H9 (cell line): ENCODE measurements at places on chromosomes 16 and 17. TPM values are rescaled to one million over a fixed set of nuclear protein-coding genes. Genes with fewer than 3 reads are reported as not detected.
A peak's percentile ranks its signal among the peaks of the same experiment; 100 is the strongest.

Gene LAT
- total RNA-seq: 3.7 and 4.3 TPM in 2 replicates

Gene SMTNL2
- 0.77 and 1.6 TPM in 2 replicates for total RNA-seq

GRCh38 chr16:66920924-66921680 is 2.4 kb upstream of the CDH16 start:
- no peak for DNase-seq

DNA sequence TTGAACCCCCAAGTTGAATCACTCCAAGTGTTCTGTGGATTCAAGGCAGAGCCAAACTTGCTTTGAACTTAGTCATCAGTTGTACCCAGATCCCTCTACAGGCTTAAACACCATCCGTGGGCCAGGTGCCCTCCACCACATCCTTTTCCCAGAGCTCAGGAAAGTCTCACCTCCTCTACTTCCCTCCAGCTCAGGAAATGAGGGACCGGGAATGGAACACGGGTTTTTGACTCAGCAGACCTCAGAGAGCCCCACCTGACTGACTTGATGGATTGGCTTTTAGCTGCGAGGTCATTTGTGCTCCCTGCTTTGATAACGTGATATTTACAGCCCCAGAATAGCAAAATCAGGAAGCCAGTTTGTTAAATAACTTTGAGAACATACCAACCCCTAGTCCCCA is 20.1 kb downstream of the GID4 start:
- no peak for DNase-seq

- no peak for DNase-seq
These were observed 23.8 kb downstream of the ENDOV start for GRCh38 chr17:80438806-80439205.

DNA sequence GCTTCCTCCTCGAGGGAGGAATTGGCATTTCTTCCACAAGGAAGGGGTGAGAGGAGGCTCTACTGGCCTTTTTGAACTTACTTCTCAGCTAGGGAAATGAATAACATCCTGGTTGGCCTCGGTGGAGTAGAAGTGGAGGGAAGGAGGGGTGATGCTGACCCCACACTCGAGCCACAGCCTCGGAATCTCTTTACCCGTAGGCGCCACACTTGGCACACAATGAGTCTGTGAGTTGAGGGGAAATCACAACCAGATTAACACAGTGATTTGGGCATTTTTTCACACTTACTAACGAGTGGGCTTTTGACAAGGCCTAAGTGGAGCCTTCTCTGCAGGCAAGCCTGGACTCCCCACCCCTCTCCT is 47.3 kb upstream of the TBX2 start:
- no peak for DNase-seq

- DNase-seq: no peak
These were observed 263.7 kb downstream of the MAP2K6 start for GRCh38 chr17:69678206-69678605.

DNA sequence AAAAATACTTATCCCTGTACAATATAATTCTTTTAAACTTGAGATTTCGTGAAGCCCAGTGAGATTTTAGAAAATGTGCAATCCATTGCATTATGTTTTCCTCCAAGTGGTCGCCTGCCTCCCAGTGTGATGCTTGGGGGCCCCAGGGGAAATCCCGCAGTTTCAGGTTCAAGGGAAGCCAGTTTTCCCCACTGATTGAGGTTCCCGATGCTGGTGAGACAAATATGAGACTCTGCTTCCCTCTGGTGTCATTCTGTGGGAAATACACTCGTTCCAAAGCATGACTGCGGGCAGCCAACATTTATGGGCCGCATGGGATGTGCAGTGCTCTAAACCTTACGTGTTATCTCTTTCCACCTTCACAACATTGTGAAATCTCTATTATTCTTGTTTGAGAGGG is 200.8 kb downstream of the PRKCB start:
- peak; percentile 55 for DNase-seq
